ENCODE measurements at places on chromosomes 2 and 18.

- no peak for DNase-seq
These were observed 5.4 kb downstream of the NPPC start for GRCh38 chr2:231920795-231921194.

DNA sequence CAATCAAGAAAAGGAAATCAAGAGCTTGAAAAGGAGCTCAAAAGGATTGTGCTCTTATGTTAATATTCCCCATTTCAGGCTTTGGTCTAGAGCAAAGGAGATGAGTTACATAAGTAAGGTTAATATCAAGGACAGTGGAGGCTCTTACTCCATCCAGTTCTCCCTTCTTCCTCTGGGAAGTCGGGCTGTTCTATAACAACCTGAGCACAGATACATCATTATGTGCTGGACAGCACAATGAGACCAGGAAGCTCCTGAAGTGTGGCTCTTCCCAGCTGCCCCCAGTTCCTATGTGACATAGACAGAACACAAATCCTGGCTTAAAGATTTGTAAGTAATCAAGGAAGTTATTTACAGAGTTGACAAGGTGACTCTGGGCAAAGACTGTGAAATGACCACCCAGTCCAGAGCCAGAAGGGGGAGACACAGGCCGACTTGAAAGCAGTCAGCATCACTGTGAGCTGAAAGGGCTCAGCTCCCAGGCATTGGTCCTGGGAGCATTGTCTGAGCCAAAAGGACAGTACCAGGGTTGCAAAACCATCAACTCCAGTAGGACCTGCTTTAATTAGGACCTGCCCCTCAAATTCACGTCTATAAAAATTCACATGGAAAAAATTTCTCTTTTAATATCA is 917.6 kb upstream of the ACVR2A start:
- no peak for DNase-seq

GRCh38 chr2:206045251-206045650 is 40.7 kb downstream of the INO80D start:
- DNase-seq, result no peak

GRCh38 chr18:36905571-36905970 is 76.6 kb downstream of the KIAA1328 start:
- DNase-seq, result no peak

DNA sequence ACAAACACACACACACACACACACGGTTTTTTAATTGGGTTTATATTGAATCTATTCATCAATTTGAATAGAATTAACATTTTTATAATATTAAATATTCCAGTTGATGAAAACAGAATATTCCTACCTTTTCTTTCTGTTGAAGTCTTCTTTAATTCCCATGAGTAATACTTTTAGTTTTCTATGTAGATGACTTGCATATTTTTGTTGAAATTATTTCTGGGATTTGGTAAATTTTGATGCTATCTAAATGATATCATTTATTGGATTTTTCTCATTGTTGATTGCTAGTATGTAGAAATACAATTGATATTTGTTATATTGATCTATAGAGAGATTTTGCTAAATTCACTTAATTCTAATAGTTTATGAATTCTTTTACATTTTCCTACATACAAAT is 12.8 kb upstream of the TCF7L1 start:
- no peak for DNase-seq

- no peak for DNase-seq
These were observed 36.7 kb upstream of the RPE start for GRCh38 chr2:209965723-209966122.

DNA sequence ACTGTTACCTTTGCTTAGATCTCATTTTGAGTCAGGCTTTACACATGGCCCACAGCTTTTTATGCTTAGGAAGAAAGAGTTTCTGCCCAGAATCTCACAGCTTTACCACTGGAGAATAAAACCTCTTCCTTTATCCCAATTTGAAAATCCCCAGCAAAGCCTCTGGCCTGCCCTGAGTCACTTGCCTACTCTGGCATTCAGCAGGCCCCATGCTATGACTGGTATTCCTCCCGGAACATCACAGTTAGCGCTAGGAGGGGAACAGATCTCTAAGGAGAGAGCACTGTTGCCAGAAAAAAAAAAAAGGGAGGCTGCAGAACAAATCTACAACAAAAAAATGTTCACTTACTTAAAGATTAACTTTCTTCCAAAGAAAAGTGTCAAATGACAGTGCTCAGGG is 152.9 kb upstream of the DNMT3A start:
- DNase-seq, result no peak

GRCh38 chr2:71801556-71801955 is 346.1 kb downstream of the CYP26B1 start:
- DNase-seq, result no peak

DNA sequence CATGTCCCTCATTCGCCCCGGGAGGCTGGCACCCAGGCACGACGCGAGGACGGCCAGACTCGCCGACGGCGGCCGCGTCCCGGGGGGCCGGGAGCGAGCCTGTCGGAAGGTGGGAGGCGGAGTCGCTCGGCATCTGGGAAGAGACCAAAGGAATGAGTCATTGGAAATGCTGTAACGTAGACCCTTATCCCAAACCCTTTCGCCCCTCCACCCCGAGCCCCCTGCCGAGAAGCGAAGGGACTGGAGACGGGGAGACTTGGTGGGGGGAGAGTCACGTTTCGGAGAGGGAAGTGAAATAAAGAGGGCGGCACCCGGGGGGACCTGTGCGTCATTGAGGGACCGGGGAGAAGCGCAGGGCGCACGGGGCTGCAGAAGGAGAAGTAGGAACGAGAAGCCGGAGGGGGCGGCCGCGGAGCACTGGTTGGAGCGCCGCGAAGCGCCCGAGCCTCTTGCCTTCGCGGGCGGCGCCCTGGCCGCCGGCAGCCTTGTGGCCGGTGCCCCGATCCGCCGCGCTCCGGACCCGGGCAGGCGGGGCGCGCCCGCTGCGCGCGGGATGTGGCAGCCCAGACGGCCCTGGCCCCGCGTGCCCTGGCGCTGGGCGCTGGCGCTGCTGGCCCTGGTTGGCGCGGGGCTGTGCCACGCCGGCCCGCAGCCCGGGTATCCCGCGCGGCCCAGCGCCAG is at the start of gene EMILIN2:
TSS of gene EMILIN2 (plus strand) at position 371 of the 681 bp plus-strand sequence. CDS start at position 554, 183 bp downstream.
- no peak for DNase-seq

DNA sequence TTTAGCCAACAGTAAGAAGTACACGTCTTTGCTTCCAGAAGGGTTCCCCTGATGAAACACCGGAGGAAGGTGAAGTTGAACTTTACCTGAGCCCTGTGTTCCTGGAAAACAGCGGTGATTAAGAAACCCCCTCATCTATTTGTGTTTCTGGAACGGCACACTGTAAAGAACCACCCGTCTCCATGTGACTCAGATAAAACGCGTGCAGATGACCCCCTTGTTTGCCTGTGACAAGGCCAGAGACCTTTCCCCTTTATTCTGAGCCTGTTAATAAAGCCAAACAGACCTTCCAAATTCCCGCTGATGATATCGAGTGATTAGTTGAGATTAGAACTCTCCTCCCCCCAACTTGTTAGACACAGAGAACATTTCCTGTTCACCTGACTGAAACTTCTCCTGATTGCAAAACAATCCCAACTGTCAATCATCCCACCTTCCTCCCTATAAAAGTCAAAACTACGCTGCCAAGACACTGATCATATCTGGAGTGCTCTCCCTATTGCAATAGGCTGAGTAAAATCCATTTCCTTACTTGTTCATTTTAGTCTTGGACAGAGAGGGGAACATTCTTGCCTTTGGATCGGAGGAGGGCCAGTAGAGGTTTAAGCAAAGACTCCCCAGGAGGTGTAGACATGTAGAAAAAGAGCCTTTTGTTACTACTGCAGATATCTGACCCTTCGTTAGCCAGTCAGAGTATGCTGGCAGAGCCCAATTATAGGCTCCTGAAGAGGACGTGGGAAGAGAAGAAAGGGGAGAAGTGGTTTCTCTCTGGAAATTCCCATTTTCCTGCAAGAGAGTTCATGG is 914 bp upstream of the IWS1 start:
- no peak for DNase-seq

DNA sequence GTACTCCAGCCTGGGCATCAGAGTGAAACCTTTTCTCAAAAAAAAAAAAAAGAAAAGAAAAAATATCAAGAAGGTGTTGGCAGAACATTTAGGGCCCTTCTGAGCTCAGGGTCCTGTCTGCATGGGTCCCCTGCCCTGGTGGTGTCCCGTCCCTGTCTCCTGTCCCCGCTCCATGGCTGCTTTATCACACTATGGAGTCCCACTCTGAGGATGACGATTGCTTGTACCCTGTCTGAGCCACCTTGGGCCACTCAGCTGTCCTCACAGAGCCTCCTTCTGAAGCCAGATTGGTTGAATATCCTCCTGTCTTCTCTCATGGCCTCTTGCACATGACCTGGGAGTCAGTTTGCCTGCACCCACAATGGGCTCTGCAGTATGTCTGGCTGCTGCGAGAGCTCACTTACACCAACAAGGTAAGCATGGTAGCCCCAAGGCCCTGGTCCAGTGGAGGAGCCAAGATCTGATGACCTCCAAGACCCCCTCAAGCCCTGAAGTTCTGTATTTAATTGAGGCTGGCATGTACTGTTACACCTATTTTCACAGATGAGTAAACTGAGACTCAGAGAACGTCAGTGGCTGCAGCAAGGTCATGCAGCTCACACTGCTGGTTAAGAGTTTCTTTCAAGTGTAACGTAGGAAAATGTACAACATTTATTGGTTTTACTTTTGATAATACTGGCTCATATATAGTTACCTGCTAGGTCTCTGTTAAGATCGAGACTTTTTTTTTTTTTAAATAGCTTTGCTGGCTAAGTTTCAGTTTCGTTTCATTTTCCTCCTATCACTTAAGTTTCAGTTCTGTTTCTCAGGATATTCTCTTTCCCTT is 16.9 kb upstream of the ZCCHC2 start:
- no peak for DNase-seq

DNA sequence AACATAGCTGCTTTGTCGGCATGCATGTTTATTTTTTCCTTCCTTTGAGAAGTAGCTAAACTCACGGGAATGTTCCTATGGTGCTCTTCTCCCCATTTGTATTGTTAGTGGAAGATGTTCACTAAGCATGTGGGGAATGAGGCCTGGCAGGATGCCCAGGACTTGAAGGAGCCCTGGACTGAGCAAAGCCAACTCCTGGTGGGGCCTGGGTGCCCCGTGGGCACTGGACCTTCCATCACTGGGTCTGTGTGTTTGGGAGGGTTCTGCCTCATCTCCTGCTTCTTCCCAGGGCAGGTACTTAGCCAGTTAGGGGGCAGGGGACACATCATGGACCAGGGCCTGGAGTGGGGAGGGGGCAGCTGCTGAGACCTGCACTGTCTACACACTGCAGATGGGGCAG is 49.3 kb downstream of the ACAA2 start:
- DNase-seq, result no peak

- no peak for DNase-seq
These were observed 20.3 kb downstream of the ABCB11 start for GRCh38 chr2:169010633-169011460.

DNA sequence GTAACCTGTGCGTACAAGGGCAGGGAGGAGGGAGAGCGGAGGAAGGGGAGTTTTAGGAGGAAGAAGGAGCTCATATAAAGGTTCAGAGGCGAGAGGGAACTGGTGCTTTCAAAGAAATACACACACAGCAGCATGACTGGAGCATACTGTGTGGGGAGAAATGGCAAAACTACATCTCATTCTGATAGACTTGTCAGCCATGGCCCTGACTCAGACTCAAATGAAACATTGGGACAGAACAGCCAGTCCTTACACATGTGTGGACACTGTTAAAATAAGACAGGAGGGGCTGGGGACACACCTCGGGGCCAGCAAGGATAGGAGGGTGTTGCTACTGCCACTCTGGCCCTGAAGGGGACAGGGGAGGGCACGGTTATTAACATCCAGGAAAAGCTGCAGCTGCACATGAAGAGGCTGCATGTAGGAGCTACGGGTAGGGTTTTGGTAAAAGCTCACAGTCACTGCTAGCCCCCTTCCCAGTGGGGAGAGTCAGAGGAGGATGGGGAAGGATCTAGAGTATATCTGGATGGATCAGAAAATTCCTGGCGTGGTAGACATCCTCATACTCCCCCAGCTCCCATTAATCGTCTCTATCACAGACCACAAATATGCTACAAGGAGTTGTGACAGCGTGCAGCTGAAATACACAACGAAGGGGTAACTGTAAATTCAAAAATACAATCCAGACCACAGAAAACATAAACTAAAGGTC is 110.5 kb downstream of the GATA6 start:
- no peak for DNase-seq

GRCh38 chr2:2567776-2568175 is 236.7 kb upstream of the MYT1L start:
- DNase-seq, result no peak

- DNase-seq, result no peak
These were observed 787.6 kb upstream of the GCFC2 start for GRCh38 chr2:76498360-76498759.
